Thymus (tissue), 14 donors: ENCODE measurements at places on chromosomes 6 and 20.

GRCh38 chr6:20454204-20454824 is 52.6 kb downstream of the E2F3 start:
- no peak for DNase-seq
- no peaks in the 10 kb centered on the region for H3K27me3 ChIP-seq
- H3K27ac ChIP-seq: no peak overlapping the region
- H3K4me1 ChIP-seq: no peaks in the 10 kb centered on the region
- no peak overlapping the region for H3K4me3 ChIP-seq

- no peak overlapping the region for H3K4me3 ChIP-seq
- H3K4me1 ChIP-seq: no peaks in the 10 kb centered on the region
- H3K27ac ChIP-seq: no peak overlapping the region
- H3K27me3 ChIP-seq: no peaks in the 10 kb centered on the region
Observed at GRCh38 chr20:4844751-4845465, 123.2 kb downstream of the PRND start.

GRCh38 chr20:53677447-53678314 is 84.0 kb upstream of the ZNF217 start:
- peak; percentile 83 for DNase-seq
- H3K27ac ChIP-seq: peak overlapping the region; percentile 92
- H3K27me3 ChIP-seq: no peaks in the 10 kb centered on the region
- no peaks in the 10 kb centered on the region for H3K36me3 ChIP-seq

DNA sequence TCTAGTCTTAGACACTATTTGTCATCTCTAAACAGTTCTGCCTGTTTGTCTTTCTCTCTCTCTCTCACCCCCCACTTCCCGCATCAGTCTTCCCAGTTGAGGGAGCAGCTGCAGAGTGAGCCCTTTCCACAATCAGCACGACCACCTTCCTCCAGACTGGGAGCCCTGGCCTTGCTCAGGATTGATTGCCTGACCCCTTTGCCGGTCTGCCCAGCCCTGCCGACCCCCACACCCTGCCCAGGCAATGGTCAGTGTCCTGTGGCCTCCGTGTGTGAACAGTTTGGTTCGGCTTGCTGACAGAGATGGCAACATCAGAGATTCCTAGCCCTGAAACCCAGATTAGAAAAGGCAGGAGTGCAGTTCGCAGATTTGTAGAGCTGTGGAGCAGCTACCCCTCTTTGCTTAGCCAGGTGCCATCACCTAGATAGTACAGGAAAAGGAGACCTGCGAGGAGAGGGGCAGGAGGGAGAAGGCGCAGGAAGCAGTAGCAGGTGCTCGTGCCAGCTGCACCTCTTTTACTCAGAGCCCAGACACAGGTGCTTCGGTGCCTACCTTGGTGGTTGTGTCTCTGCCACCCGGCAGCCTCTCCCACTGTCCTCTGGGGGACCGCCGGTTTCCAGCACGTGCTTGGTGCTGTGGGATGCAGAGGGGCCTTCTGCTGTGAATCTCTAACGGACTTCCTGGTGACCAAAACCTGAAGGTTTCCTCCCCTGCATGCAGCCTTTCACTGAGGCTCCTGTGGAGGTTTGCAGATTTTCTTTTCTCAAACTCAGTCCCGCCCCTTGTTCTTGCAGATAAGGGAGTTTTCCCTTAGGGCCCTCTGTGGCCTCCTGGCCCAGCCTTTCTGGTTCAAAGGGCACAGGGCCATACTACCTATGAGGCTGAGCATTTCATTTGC is 92.4 kb downstream of the SCML4 start:
- peak overlapping the region; percentile 24 for H3K4me3 ChIP-seq
- H3K27me3 ChIP-seq: no peaks in the 10 kb centered on the region
- DNase-seq: no peak
- peaks cover 39% of the 10 kb centered on the region for H3K4me1 ChIP-seq
- no peaks in the 10 kb centered on the region for H3K36me3 ChIP-seq
- peak overlapping the region; percentile 12 for H3K27ac ChIP-seq

- DNase-seq: no peak
- H3K4me1 ChIP-seq: no peaks in the 10 kb centered on the region
- H3K27ac ChIP-seq: no peak overlapping the region
- H3K4me3 ChIP-seq: no peak overlapping the region
Observed at GRCh38 chr6:134389658-134390057, 71.7 kb upstream of the SGK1 start.

DNA sequence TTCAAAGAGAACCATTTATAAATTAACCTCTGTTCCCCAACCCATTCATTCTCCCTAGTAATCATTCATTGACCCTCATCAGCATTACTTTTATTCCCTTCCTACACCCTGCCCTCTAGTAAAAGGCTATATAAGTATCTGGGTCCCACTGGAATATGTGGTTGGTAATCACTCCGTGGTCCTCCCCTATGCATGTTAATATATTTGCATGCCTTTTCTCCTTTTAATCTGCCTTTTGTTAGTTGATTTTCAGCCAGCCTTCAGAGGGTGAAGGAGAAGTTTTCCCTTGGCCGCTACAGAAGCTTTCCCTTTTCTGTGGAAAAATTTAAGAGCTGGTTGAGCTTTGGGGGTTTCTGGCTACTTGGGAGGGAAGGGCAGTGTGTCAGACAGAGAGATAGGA is 585.6 kb downstream of the UTRN start:
- H3K4me1 ChIP-seq: no peaks in the 10 kb centered on the region
- H3K4me3 ChIP-seq: no peak overlapping the region
- no peak overlapping the region for H3K27ac ChIP-seq
- DNase-seq: no peak
- no peaks in the 10 kb centered on the region for H3K27me3 ChIP-seq

DNA sequence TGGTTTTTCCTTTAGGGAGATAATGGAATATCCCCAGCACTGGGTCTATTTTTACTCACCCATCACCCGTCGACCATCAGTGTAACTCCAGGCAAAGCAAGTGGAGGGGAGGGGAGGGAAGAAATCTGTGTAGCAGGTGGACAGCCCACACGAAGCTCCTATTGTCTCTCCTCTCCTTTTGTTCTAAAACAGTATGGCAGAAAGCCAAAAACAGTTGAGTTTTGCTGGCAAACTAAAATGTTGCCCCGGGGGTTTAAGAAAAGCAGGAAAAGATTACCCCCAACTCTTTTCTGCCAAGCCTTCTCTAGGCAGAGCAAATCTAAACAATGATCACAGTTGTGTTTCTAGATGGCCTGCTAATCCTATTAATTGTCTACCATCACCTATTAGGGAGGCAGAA is 89.7 kb downstream of the PREP start:
- H3K4me3 ChIP-seq: no peak overlapping the region
- H3K4me1 ChIP-seq: no peaks in the 10 kb centered on the region
- H3K36me3 ChIP-seq: peaks cover 15% of the 10 kb centered on the region

GRCh38 chr6:109821428-109821827 is 130.3 kb downstream of the FIG4 start:
- no peak for DNase-seq
- H3K27me3 ChIP-seq: no peaks in the 10 kb centered on the region
- no peaks in the 10 kb centered on the region for H3K4me1 ChIP-seq
- no peaks in the 10 kb centered on the region for H3K36me3 ChIP-seq

- no peak for DNase-seq
- H3K4me1 ChIP-seq: no peaks in the 10 kb centered on the region
- no peaks in the 10 kb centered on the region for H3K27me3 ChIP-seq
- no peaks in the 10 kb centered on the region for H3K36me3 ChIP-seq
- H3K27ac ChIP-seq: no peak overlapping the region
- no peak overlapping the region for H3K4me3 ChIP-seq
Observed at GRCh38 chr6:133767357-133767970, 121.4 kb upstream of the TCF21 start.

GRCh38 chr20:48665785-48666184 is 162.0 kb downstream of the PREX1 start:
- no peaks in the 10 kb centered on the region for H3K27me3 ChIP-seq
- no peak overlapping the region for H3K27ac ChIP-seq
- no peak for DNase-seq
- H3K4me3 ChIP-seq: no peak overlapping the region
- H3K4me1 ChIP-seq: peaks cover 2% of the 10 kb centered on the region
